Fibroblast of mammary gland (primary cell): ENCODE measurements at places on chromosomes 5 and 9.

- DNase-seq, result no peak
Observed at GRCh38 chr5:2185646-2186471, 303.1 kb upstream of the IRX4 start.

DNA sequence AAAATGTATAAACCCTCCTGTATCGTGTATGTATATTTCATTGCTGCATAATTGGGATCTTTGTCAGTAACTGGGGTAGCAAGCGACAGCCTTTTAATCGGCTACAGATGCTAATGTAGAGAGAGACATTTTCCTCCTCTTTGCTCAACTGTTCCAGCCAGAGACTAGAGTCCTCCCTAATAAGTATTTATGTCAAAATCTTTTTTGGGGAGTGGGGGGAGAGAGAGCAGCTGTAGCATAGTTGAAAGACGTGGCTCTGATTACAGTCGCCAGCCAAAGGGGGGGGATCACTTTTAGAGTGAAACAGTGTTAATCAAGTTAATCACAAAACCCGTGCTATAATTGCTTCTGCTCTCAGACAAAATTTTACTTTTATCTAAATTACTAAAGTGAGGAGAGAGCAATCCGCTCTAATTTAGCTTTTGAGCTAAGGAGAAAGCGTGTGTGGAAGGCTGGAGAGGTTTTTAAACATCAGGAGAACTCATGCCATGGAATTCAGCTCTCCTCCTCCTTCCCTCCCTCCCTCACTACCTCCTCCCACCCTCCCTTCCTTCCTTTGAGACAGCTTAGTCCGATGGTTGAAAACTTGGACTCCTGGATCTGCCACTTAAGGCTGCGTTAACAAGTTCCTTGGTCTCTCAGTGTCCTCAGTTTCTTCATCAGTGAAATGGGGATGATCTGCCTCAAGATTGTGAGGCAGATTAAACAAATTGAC, 87.3 kb upstream of the ZNF618 start:
- no peak for DNase-seq

DNA sequence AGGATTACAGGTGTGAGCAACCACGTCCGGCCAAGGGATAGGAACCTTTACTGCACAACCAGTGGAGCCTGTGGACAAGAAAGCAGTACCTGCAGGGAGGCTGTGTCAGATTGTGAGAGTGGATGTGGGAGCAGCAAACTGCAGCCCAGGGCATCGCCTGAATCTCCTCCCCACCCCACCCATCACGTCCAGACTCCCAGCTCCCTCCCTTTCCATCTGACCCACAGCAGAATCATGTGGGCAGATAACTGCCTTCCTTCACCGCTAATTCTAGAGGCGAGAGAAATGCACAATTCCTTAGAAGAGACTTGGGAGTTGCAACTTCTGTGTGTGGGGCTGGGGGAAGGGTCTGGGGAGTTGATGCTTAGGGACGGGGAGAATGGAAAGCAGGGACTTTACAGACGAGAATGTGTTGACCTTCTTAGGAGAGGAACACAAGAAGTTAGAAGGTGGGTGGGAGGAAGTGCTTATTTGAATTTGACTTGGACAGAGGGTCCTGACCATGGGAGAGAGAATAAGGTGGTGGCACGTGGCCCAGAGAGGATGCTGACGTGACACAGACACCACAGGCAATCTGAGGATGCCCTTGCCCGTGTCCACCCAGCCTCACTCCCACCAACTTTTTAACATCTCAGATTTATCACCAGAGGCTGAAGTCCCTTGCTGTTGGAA, 4.5 kb upstream of the LCP2 start:
- no peak for DNase-seq

- peak; percentile 87 for DNase-seq
Observed at GRCh38 chr5:1174122-1174936, 27.1 kb upstream of the SLC6A19 start.

DNA sequence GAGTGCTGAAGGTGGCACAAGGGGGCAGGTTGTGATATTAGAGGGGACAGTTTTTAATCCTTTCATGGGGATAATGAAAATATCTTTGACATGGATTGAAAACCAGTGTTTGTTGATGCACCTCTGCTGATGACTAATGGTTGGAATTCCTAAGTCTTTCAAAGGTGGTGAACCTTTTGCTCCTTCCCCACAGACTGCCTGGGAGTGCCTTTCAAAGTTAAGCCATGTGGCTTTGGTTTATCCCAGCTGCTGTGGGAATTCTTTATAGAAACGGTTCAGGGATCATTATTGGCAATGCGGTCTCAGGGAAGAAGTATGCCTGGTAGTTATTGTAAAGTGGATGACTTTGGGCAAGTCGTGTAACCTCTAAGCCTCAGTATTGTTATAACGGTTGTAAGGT, 45.7 kb downstream of the PIP5K1B start:
- DNase-seq, result peak; percentile 3

DNA sequence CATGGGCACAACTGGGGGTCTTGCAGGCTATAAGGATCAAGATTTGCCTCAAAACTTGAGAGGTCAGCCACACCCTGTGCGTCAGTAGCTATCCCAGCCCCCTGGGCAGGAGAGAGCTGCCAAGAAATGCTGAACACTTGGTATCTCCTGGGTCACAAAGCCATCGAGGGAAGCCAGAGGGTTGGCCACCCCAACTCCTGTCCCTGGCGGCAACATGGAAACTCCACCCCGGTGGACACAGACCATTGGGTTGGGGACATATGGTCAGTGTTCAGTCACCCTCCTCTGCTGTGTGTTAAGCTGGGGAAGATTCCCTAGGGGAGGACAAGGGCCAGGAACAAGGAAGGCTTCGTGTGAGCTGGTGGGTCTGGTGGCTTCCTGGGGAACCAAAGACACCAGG, 140.6 kb downstream of the C5orf15 start:
- no peak for DNase-seq

- DNase-seq, result peak; percentile 38
Observed at GRCh38 chr5:91787718-91788117, 404.6 kb upstream of the ARRDC3 start.

DNA sequence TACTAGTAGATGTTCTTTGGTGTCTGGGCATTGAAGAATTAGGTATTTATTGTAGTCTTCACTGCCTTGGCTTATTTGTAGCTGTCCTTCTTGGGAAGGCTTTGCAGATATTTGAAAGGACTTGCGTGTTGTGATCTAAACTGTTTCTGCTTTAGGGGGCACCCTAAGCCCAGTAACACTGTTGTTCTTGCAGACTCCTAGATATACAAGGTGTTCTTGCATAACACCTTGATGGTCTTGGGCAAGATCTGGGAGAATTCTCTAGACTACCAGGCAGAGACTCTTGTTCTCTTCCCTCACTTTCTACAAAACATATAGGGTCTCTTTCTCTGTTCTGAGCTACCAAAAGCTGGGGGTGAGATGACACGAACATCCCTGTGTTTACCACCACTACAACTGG, 179.1 kb downstream of the FAM170A start:
- DNase-seq, result peak; percentile 4

DNA sequence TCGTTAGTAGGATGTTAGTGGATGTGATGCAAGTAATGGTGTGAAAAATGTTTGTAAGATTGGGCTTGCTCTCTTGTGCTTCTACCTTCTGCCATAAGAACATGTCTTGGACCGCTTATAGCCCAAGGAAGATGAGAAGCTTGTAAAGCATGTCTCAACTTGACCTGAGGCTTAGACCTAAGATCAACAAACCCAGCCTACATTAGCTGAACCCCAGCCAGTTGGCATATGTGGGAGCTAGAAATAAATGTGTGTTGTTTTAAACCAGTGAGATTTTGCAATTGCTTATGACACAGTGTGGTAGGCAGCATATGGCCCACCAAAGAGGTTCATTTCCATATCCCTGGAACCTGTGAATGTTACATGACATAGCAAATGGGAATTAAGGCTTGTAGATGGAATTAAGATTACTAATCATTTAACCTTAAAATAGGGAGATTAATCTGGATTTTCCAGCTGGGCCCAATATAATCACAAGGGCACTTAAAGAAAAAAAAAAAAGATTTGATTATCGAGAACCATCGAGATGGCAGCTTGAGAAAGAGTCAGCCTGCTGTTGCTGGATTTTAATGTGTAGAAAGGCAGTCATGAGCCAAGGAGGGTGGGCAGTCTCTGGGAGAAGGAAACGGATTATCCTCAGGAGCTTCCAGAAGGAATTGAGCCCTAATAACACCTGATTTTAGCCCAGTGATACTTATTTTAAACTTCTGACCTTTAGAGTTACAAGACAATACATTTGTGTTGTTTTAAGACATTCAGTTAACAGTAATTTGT, 27.3 kb upstream of the EDIL3 start:
- DNase-seq, result peak; percentile 56

- DNase-seq, result no peak
Observed at GRCh38 chr9:134487066-134487710, 154.4 kb upstream of the COL5A1 start.

- no peak for DNase-seq
Observed at GRCh38 chr9:117098331-117098730, 316.5 kb downstream of the ASTN2 start.

DNA sequence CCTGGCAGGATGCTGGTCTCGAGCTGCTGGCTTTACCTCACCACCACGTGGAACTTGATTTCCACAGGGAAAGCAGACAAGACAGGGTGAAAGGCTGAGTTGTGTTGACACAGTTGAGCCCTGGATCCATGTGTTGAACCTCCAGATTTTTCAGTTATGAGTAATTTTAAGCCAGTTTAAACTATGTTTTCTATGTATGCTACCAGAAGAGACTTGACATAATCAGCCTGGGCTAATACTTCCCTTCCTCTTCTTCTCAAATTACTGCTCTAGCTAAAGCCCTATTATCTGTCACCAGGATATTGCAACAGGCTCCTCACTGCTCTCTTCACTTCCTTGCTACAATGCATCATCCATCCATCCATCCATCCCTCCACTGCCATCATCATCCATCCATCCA, 12.0 kb upstream of the PHYKPL start:
- DNase-seq, result peak; percentile 28

DNA sequence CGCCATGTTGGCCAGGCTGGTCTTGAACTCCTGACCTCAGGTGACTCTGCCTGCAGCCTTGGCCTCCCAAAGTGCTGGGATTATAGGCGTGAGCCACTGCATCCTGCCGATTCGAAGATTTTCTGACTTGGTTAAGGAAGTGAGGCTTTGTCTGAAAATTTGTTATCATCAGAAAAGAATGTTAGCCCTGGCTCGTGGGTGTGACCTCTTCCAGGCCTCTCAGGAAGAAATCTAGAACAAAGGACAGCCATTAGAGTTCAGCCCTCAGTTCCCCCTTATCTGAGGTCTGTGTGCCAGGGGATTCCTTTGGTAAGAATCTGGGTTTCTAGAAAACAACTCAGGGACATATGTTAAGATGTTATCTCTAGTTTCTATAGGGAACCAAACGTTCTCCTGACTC, 6.2 kb downstream of the OR2S2 start:
- peak; percentile 50 for DNase-seq

- DNase-seq, result no peak
Observed at GRCh38 chr5:179564526-179564925, 14.2 kb downstream of the RUFY1 start.

DNA sequence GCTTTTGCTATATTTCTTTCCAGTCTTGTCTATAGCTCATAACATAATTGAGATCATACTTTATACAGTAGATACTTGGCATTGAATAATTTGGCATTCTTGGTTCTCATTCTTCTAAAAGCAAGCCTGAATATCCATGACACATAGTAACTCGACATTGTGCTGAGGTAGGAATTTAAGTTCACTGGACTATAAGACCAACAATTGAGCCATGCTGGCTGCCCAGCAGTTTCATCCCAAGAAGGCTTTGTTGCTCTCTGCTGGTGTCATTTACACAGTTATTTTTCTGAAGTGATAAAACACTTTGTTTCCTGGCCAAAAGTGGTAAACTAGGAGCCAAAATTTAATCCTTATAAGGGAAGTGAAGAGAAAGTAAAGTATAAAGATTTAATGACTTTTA, 192.0 kb downstream of the ADAMTSL1 start:
- DNase-seq, result peak; percentile 24

- DNase-seq, result no peak
Observed at GRCh38 chr5:134020188-134020587, 15.4 kb upstream of the VDAC1 start.

DNA sequence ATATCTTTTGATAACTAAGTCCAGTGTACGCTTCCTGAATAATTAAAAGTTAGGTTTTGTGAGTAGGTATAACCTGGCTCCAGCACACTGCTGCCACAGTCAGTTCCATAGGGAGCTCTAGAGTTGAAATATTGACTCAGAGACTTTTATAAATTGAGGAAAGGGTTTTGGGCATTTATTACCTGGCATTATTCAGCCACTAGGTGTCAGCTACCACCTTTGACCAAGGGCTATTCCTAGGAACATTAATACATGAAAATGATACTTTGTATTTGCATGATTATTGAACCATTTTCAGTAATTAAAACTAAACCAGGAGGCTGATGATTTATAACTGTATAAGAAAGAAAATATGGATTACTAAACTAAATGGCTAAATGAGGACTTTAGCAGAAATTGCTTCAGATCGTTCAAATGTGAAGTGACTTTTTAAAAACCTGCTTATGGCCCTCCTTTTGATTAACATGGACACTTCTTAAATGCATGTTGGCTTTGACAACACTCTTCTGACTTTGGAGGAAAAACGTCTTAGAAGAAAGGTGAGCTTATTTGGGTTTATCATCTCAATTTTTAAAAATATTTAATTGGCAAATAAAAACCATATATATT, 83.0 kb downstream of the SMC2 start:
- DNase-seq, result peak; percentile 20

GRCh38 chr9:127828262-127829031, 25.8 kb downstream of the FPGS start:
- peak; percentile 55 for DNase-seq

DNA sequence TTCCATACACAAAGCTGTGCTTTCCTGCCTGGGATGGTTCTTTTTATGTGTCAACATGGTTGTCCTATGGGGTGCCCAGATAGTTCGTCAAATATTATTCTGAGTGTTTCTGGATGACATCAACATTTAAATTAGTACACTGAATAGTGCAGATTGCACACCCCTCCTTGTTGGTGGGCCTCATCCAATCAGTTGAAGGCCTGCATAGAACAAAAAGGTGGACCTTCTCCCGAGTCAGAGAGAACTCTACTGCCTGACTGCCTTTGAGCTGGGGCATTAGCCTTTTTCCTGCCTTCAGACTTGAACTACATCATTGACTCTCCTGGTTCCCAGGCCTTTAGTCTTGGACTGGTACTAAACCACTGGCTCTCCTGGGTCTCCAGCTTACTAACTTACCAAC, 80.4 kb downstream of the SHB start:
- DNase-seq, result no peak

GRCh38 chr9:135910757-135911156, 3.4 kb upstream of the CAMSAP1 start:
- no peak for DNase-seq

DNA sequence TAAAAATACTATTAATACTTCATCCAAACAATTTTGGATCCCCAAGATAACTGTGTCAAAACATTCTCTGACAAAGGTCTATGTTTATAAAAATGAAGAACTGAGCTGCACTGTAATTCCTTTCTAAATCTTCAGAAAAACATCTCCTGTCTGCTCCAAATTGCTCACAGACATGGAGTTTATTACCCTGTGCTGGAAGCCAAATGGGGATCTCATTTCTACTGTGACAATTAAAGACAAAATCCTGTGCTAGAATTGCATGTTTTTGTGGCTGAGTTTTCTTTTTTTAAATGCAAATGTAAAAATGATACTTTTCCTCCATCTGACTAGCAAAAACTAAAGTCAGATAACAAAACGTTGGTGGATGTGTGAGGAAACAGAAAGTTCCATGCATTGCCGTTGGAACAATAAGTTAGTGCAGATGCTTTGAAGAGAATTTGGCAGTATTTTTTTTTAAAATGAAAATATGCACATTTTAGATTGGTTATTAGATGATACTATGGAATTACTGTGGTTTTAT, 93.5 kb downstream of the GNA14 start:
- no peak for DNase-seq

- DNase-seq, result peak; percentile 57
Observed at GRCh38 chr5:133225671-133226152, 173.9 kb downstream of the HSPA4 start.
